Natural killer cell (primary cell): ENCODE measurements at places on chromosomes 2 and 18. TPM values are rescaled to one million over a fixed set of nuclear protein-coding genes. Genes with fewer than 3 reads are reported as not detected.

RTP5 gene
- 1.7 TPM for total RNA-seq

RETSAT gene
- total RNA-seq, result 22.7 TPM

FBLN7 gene
- total RNA-seq, result 0.25 TPM

DNA sequence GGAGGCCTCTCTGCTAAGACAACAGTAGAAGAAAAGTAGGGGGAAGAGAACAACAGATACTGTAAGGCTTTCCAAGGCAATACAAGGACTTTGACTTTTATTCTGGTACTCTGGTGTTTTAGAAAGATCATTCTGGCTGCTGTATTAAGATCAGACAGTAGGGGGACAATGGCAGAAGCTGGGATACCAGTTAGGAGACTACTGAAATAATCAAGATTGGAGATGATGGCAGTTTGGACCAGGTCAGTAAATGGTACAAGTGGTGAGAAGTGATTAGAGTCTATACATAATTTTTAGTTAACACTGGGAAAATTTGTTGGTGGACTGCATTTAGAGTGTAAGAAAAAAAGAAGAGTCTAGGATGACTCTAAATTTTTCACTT lies 139.7 kb downstream of the ROCK1 start:
- peak; percentile 46 for DNase-seq

DNA sequence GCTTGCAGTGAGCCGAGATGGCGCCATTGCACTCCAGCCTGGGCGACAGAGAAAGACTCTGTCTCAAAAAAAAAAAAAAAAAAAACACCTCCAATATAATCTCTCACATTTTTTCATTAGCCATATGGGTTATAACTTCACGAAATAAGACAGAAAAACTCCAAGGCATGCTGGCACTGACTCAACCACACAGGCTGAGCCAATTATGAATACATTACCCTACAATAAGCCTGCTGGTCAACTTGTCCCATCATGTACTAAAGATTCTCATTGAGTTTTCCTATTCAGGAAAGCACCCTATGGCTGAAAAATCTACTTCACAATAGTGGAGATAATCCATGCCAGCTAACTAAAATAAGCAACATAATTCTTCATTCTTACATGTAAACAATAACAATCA lies 12.8 kb upstream of the MAP3K20 start:
- DNase-seq, result no peak

- DNase-seq, result peak; percentile 97
Measured at GRCh38 chr2:100562613-100563406, at the start of gene PDCL3. TSS of gene PDCL3 (plus strand) at chr2:100562993. CDS start at chr2:100563068, 75 bp downstream.

DNA sequence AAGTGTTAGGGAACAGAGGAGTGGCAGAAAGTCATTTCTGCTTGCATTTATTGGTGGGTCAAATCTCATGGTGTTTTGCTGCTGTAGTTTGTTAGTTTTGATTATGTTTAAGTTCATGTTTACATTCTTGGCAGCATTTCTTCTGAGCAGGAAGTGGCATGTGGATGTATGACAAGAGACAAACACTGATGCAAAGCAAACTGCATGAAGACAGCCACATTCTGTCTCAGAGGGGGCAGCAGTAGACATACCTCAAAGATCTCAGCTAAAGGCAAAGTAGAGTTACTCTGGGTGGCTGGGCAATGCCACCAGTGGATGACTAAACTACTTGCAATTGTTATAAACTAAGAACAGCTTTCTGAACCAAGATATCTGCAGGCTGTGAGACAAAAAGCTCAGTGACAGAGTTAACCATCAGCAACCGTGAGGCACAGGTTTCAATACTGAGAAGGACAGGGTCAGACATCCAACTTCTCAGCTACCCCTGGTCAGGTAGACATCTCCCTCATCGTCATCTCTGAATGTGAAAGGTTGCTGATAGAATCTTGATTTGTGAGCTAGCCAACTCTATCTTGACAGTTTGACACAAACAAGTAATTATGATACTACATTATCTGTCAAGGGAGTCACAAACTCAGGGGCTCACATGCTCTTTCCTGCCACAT lies 16.4 kb downstream of the GALNT3 start:
- peak; percentile 32 for DNase-seq

- no peak for DNase-seq
Measured at GRCh38 chr2:38702413-38702812, 36.5 kb downstream of the GALM start.
